ENCODE measurements at places on chromosomes 5 and 9.

- DNase-seq: no peak
These were observed 50.5 kb upstream of the SH3PXD2B start for GRCh38 chr5:172504701-172505402.

DNA sequence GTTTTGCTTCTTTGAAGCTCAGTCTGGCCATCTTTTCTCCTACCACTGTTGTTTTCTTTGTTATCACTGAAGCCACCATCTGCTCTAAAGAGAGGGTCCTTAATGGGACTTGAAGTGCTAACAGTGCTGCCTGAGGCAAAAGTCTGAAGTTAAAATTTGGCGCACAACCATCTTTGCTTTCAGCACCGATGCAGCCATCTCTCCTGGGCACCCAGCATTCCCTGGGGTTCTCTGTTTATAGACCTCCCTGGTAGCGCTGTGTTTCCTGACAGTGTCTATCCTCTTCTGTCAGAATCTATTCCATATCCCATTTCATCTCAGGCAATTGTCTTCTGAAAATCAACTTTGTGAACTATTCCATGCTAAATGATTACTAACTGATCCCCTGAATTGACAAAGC, 491.5 kb upstream of the MPDZ start:
- DNase-seq: no peak

- DNase-seq: no peak
These were observed 92.0 kb upstream of the RAI14 start for GRCh38 chr5:34563931-34564709.

- no peak for DNase-seq
These were observed 329.0 kb downstream of the ICE1 start for GRCh38 chr5:5751498-5751897.

GRCh38 chr9:113674436-113674835, 201.7 kb upstream of the ZNF618 start:
- no peak for DNase-seq

DNA sequence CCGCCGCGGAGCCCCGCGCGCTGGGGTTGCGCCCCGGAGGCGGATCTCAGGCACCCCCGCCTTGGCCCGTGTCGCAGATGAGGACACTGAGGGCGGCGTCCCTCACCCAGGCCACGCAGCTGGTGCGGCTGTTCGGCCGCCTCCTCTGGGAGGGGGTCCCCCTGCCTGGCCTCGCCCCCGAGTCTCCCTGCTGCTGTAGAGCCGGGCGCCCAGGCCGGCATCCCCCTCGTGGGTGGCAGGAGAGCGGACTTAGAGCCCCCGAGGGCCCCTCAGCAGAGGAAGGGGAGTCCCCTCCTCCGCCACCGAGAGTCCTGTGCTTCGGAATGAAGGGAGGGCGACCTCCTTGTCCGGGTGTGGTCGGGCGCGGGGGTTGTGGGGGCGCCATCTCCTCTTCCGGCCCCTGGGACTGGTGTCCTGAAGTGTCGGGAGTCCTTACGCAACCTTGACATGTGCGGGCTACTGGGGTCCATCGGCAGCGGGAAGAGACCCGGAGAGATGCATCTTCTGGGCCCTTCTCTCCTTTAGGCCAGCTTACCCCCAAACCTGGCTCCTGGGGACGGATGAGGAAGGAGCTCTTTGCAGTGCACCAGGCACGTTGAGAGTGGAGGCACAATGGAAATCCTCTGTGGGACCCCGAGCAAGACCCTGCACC, 11.7 kb upstream of the EXOSC2 start:
- DNase-seq: no peak

GRCh38 chr5:168334695-168335094, 43.2 kb downstream of the WWC1 start:
- no peak for DNase-seq

- DNase-seq: peak; percentile 52
These were observed 34.6 kb downstream of the HABP4 start for GRCh38 chr9:96484521-96484931.

DNA sequence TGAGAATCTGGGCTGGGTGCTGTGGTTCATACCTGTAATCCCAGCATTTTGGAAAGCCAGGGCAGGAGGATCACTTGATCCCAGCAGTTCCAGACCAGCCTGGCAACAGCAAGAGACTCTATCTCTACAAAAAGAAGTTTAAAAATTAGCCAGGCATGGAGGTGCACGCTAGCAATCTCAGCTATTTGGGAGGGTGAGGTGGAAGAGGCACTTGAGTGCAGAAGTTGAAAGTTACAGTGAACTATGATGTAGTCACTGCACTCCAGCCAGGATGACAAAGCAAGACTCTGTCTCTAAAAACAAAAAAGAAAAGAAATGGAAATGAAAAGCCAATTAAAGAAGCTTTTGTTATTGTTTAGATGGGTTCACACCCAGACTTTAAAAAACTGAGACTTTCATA, 131.6 kb upstream of the RASA1 start:
- no peak for DNase-seq

GRCh38 chr5:128881502-128882018, 83.7 kb upstream of the SLC27A6 start:
- DNase-seq: no peak

- DNase-seq: no peak
These were observed 329 bp downstream of the CDC23 start for GRCh38 chr5:138212828-138213160.
